AG04450 (cell line): ENCODE measurements at places on chromosomes 7 and 10.

- DNase-seq: no peak
Observed at GRCh38 chr10:88640186-88640585, 24.1 kb upstream of the LIPF start.

DNA sequence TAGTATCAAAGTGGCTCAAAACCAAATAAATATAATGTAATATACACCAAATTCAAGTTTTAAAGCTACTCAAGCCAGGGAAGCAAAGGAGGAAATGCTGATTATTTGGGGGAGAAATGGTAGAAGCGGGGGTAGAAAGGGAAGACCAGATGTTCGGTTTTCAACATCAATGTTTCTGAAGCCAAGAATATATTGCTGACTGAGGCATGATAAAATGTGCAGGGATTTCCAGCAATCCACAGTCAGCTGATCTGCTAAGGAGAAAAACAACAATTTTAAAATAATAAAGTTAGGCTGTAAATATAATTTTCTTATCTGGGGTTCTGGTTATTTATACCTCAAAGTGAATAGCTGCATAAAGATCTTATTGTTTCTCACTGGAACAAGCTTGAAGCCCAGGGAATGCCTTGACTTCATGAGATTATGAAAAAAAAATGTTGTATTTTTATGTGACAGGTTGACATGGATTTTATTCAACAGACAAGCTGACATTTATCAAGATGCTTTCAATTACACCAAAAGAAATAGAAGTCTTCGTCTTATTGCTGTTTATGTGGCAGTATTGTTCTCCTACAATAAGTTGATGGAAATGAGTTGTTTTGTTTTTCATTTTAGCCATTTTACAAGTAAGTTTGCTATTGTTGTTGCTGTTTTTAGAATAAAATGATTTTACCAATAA lies 28.6 kb upstream of the BMPER start:
- DNase-seq: no peak

DNA sequence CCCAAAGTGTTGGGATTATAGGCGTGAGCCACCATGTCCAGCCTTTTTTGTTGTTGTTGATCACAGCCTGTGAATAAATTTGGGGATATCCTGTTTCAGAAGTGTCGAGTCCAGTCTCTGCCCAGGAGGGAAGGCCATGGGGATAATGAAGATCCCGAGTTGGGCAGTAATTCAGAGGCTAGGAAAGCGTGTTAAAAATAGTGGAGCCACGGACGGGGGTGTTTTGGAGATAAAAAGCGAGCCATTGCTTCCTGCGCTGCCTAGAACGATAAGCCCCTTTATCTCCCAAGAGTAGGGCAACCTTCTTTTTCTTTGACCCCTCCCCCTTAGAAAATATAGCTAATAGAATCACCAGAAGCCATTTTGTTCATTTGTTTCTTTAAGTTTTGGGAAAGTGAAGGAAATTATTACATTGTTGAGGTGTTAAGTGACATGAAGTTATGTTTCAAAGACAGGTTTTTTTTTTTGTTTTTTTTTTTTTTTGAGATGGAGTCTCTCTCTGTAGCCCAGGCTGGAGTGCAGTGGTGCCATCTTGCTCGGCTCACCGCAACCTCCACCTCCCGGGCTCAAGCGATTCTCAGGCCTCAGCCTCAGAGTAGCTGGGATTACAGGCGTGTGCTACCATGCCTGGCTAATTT lies 43.3 kb downstream of the IL15RA start:
- DNase-seq: no peak

DNA sequence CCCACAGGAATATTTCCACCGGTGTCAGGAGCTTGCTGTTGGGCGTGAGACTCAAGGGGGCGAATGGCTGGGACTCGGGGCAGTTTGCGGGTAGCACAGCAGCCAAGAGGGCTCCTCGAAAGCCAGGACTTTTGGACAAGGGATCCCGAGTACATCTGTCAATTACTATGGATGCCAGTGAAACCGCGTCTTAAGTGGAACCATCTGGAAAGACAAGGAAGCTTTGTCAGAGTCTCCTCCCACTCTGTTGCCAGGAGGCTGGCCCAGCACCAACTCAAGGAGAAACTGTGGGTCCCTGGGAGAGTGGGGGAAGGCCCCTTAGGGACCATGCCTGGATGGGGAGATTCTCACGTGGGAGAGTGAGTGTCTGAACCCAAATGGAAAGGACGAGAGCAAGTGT lies 57.1 kb downstream of the C10orf143 start:
- no peak for DNase-seq

GRCh38 chr10:17061418-17061817 lies 68.2 kb downstream of the CUBN start:
- DNase-seq: no peak

GRCh38 chr7:81209059-81209458 lies 290.2 kb upstream of the SEMA3C start:
- DNase-seq: no peak

GRCh38 chr10:133441780-133442179 lies 12.0 kb upstream of the SCART1 start:
- no peak for DNase-seq

GRCh38 chr7:134963036-134963435 lies 23.3 kb upstream of the AGBL3 start:
- DNase-seq: no peak

- DNase-seq: no peak
Observed at GRCh38 chr7:38548605-38549004, 82.6 kb downstream of the AMPH start.

DNA sequence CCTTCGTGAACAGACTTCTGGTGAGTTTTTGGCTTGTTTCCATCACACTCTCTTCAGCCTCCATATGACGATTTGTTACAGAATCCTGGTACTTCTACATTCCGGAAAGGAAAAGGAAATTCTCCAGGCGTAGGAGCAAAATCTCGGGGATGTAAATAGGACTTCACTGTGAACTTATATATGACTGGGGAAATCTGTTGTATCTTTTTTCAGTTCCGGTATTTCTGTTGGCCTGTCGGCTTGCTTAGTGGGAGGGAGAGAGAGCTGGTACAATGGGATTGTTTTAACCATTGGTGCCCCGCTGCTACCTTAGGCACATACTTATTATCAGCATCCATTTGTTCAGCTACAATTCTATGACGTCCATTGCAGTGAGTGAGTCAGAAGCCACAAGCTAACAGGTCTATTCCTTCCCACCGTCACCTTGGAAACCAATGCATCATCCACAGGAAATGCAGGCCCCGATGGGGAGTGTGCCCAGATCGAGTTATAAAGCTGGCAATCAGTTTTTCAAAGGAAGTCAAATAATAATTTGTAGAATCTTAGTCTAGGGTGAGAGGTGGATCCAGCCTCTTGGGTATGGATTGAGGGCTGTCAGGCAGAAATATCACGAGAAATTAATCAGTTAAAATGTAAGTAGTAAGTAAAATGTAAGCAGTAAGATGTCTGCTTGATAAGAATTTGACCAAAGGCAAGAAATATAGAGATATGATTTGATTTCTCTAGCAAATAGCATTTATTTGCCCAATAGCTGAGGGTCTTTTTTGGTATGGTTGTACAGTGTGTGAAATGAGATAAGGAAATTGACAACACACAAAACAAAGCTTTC lies 92.0 kb upstream of the MKLN1 start:
- peak; percentile 93 for DNase-seq

DNA sequence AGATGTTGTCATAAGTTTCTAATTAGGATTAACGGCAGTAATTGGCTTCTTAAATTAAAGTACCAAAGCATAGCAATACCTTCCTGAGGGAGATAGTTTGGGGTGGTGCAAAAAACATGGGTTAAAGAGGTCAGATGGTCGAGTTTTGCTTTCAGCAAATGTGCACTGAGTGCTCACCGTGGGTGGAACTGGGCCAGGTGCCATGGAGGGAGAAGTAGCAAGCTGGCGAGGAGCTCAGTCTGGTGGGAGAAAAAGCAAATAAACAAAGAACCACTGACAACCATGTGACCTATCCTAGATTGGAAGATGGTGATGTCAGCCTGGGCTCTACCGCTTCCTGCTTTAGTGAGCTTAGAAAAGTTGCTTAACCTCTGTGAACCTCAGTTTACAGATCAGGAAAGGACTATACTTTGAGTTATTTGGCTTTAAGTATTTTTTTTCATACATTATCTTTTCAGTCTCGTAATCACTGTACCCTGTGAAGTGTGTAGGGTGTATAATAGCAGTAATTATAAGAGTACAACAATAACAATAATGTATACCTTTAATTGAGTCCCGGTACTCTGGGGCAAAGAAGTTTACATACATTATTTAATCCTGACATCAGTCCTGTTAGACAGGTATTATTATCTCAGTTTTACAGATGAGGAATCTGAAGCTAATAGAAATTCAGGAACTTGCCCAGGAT lies 69.0 kb upstream of the PDCD4 start:
- DNase-seq: peak; percentile 71

GRCh38 chr10:68253346-68253745 lies 21.4 kb upstream of the ATOH7 start:
- DNase-seq: no peak
